ENCODE measurements at places on chromosomes 5 and 9. TPM values are rescaled to one million over a fixed set of nuclear protein-coding genes. Genes with fewer than 3 reads are reported as not detected.

The ENG gene
- total RNA-seq, result 215 TPM

The FAM221B gene
- not detected for total RNA-seq

The KIF4B gene
- total RNA-seq, result 0.29 TPM

The CYLC2 gene
- total RNA-seq, result not detected

The C7 gene
- total RNA-seq, result not detected

The TEK gene
- total RNA-seq, result 101 TPM

The PCDHA5 gene
- total RNA-seq, result under 0.01 TPM

The STPG3 gene
- total RNA-seq, result not detected

The FYB1 gene
- 0.07 TPM for total RNA-seq
